Psoas muscle (tissue), 8 donors: ENCODE measurements at places on chromosomes 12 and 14. TPM values are rescaled to one million over a fixed set of nuclear protein-coding genes. Genes with fewer than 3 reads are reported as not detected.

DNA sequence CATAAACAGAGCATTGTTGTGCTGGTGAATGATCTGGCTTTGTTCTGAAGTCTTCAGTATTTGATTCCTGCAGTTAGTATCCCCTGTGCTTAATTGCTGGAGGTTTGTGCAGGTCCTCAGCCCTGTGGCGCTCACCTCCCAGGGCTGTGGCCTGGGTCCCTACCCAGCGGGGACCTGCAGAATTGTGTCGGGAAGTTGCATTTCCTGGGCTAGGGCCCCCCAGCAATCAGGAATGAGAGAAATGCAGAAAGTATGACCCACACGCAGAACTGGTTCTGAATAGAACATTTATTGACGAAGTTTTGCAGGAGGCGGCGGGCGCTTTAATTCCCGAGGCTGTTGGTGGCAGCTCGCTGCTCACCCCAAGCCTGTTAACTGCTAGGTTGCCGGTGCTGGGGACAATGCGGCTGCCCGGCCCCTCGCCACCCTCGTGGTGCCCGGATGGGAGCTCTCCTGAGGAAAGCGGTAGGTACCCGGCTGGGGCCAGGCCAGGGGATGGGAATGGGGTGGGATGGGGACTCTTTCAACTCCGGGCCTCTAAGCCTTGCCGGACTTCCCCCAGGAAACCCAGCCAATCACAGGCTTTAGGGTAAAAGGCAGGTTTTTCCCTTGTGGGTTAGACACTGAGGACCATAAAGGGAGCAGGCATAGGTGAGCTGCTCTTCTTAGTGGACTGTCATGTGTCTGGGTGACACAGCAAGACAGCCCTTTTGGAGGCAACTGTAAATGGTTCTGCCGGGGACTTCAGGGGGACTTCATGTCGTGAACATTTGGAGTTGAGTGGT is 11.6 kb downstream of the PLEKHG3 start:
- peaks cover 15% of the 10 kb centered on the region for H3K4me1 ChIP-seq
- no peak for DNase-seq
- no peaks in the 10 kb centered on the region for H3K27me3 ChIP-seq
- peak overlapping the region; percentile 53 for H3K4me3 ChIP-seq
- H3K27ac ChIP-seq = no peak overlapping the region

DNA sequence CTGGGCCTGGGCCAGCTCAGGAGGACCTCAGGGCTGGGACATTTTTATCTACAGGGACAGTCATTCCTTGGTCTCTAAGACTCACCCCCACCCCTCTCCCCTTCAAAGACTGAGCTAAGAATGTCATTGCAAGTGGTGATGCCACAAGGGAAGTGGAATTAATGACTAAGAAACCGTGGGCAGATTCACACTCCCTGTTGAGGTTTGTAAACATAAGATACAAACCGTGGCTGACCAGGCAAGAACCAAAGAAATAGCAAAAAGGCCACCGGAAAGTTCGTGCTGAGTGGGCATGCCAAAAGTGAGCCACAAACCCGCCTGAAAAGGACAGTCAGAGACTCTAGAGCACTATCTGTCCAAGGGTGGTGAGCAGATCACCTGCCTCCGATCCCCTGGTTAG is 25.7 kb downstream of the NUAK1 start:
- H3K36me3 ChIP-seq = no peaks in the 10 kb centered on the region
- H3K4me1 ChIP-seq = peaks cover 78% of the 10 kb centered on the region
- H3K27ac ChIP-seq = peak overlapping the region; percentile 76
- DNase-seq = no peak
- H3K4me3 ChIP-seq = no peak overlapping the region

DNA sequence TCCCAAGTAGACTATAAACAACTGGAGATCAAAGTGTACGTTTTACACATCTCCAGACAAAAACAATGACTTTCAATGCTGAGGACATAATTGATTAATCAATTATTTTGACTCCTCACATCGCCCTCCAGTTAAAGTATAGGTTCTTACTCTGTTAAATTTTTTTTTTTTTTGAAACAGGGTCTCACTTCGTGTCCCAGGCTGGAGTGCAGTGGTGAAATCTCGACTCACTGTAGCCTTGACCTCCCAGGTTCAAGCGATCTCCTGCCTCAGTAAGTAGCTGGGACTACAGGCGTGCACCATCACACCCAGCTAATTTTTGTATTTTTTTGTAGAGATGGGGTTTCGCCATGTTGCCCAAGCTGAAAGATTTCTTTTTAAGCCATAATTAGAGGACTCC is 938 bp upstream of the CCNB1IP1 start:
- no peak overlapping the region for H3K27ac ChIP-seq
- peaks cover 14% of the 10 kb centered on the region for H3K4me1 ChIP-seq
- no peak overlapping the region for H3K4me3 ChIP-seq
- H3K36me3 ChIP-seq = no peaks in the 10 kb centered on the region

DNA sequence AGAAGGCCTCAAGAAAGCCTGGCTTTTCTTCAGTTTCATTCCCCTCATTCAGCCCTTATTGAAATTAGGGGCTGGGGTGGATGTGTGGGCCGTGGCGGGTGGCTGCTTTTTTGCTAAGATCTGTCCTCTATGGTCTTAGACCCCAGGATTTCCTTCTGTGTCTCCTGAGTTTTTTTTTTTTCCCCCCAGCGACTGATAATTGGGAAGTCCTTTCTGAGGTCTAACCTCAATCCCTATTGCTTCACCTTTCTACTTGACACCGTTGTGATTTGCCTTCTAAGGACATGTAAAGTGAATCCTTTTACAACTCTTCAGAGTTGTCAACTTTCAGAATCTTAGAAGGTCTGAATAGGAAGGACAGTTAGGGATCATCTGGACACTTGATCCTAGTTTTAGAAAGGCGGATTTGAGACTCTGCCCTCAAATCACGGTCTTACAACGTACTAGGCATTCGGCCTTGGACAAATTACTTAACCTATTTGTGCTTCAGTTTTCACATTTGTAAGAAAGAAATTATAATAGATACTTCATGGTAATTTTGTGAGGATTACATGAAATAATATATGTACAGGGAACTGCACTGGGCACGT is 4.4 kb downstream of the GPR84 start:
- H3K36me3 ChIP-seq = no peaks in the 10 kb centered on the region
- peak overlapping the region; percentile 65 for H3K4me3 ChIP-seq
- H3K4me1 ChIP-seq = peaks cover 14% of the 10 kb centered on the region
- no peak for DNase-seq
- H3K27ac ChIP-seq = peak overlapping the region; percentile 89
- no peaks in the 10 kb centered on the region for H3K27me3 ChIP-seq

GRCh38 chr14:82999802-83000201 is 1466.1 kb upstream of the SEL1L start:
- H3K4me3 ChIP-seq = no peak overlapping the region
- no peaks in the 10 kb centered on the region for H3K4me1 ChIP-seq
- no peaks in the 10 kb centered on the region for H3K27me3 ChIP-seq
- no peak for DNase-seq
- no peaks in the 10 kb centered on the region for H3K36me3 ChIP-seq
- no peak overlapping the region for H3K27ac ChIP-seq

- no peak overlapping the region for H3K27ac ChIP-seq
- H3K27me3 ChIP-seq = no peaks in the 10 kb centered on the region
- H3K36me3 ChIP-seq = no peaks in the 10 kb centered on the region
- H3K4me1 ChIP-seq = no peaks in the 10 kb centered on the region
These were observed 72.7 kb upstream of the FUT8 start for GRCh38 chr14:65339866-65340265.

GRCh38 chr12:130111965-130112496 is 50.2 kb upstream of the FZD10 start:
- peaks cover 5% of the 10 kb centered on the region for H3K27me3 ChIP-seq
- no peak overlapping the region for H3K27ac ChIP-seq
- DNase-seq = no peak
- H3K36me3 ChIP-seq = no peaks in the 10 kb centered on the region

- no peaks in the 10 kb centered on the region for H3K36me3 ChIP-seq
- H3K4me1 ChIP-seq = peaks cover 21% of the 10 kb centered on the region
- H3K4me3 ChIP-seq = peak overlapping the region; percentile 67
- no peak for DNase-seq
These were observed 2.3 kb downstream of the HMGA2 start for GRCh38 chr12:65826353-65827171.

DNA sequence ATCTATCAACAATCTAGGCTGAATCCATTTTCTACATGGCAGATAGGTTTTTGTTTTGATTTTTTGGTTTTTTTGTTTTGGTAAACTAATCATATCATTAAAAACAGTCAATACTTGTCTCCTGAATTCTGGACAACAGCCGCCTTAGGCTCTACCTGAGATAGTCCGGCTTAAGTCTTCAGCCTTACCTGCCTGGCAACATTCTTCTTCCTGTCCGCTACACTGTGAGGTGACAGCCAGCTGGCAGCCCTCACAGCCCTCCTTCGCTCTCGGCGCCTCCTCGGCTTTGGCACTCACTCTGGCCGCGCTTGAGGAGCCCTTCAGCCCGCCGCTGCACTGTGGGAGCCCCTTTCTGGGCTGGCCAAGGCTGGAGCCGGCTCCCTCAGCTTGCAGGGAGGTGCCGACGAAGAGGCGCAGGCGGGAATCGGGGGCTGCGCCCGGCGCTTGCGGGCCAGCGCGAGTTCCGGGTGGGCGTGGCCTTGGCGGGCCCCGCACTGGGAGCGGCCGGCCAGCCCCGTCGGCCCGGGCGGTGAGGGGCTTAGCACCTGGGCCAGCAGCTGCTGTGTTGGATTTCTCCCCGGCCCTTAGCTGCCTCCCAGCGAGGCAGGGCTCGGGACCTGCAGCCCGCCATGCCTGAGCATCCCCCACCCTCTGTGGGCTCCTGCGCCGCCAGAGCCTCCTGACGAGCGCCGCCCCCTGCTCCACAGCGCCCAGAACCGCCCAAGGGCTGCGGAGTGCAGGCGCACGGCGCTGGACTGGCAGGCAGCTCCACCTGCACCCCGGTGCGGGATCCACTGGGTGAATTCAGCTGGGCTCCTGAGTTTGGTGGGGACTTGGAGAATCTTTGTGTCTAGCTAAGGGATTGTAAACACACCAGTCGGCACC is 49.0 kb downstream of the MDGA2 start:
- H3K4me3 ChIP-seq = no peak overlapping the region
- DNase-seq = no peak
- no peaks in the 10 kb centered on the region for H3K27me3 ChIP-seq

GRCh38 chr12:99066726-99067125 is 421.6 kb downstream of the APAF1 start:
- no peaks in the 10 kb centered on the region for H3K27me3 ChIP-seq
- no peak for DNase-seq
- no peak overlapping the region for H3K27ac ChIP-seq
- H3K4me1 ChIP-seq = no peaks in the 10 kb centered on the region
- H3K4me3 ChIP-seq = no peak overlapping the region

- no peaks in the 10 kb centered on the region for H3K27me3 ChIP-seq
- no peak overlapping the region for H3K27ac ChIP-seq
- H3K36me3 ChIP-seq = no peaks in the 10 kb centered on the region
- no peaks in the 10 kb centered on the region for H3K4me1 ChIP-seq
- no peak for DNase-seq
These were observed 160.0 kb upstream of the SOX5 start for GRCh38 chr12:24109381-24110039.

- H3K27me3 ChIP-seq = no peaks in the 10 kb centered on the region
- H3K4me1 ChIP-seq = no peaks in the 10 kb centered on the region
- no peak for DNase-seq
- no peak overlapping the region for H3K4me3 ChIP-seq
- no peaks in the 10 kb centered on the region for H3K36me3 ChIP-seq
These were observed 362.2 kb upstream of the SFSWAP start for GRCh38 chr12:131348646-131349045.

Gene GPR84
- total RNA-seq = not detected

Gene SERPINA10
- not detected for total RNA-seq

Gene GSG1
- not detected for total RNA-seq

Gene GPR65
- total RNA-seq = 0.32 TPM

Gene PPM1A
- total RNA-seq = 154 TPM
